ENCODE measurements at places on chromosomes 7 and 10.
A peak's percentile ranks its signal among the peaks of the same experiment; 100 is the strongest.

GRCh38 chr10:12473491-12473890 is 124.1 kb downstream of the CAMK1D start:
- DNase-seq, result no peak

DNA sequence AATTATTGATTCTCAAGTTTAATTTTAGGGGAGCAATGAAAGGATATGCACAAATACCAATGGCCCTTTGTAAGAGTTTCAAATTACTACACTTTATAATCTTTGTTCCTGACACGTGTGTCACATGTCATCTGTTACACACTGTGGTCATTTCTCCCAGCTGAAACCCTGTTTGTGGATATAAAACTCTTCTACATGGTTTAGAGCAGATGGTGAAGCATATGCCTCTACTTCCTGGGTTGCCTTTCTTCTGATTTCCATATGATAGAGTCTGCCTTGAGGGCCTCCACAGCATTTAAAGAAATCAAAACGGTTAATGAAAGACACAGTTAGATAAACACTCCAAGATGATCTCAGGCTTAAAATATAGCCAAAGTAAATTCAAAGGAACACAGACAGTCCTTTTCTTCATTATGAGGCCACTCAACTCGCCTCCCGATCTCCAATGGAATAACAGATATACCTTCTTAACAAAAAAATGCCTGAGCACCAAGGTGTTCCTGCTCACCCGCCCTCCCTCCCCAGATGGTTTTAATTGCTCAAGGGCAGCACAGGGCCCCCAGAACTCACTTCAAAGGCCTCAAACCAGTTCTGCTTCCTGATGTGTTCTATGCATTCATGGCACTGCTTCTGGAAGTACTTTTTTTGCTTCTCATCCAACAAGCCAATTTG is 75.0 kb downstream of the CPVL start:
- no peak for DNase-seq

- DNase-seq, result no peak
Observed at GRCh38 chr10:31352436-31353226, 33.6 kb downstream of the ZEB1 start.

DNA sequence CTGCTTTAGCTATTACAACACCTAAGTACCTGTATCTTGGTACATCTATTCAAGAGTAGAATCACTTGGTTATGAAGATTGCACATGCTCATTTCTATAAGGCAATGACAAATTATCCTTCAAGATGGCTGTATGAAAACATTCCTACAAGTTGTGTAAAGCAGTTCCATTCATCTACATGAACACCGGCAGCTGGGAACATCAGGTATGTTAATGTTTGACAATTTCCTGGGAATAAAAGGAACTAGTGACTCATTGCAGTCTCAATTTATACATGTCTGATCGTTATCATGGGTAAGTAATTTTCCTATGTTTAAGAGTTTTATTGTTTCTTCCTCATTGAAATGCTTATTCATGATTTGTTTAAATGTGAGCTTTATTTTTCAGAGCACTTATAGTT is 203.2 kb upstream of the SEMA3E start:
- no peak for DNase-seq

- DNase-seq, result no peak
Observed at GRCh38 chr10:3217853-3218252, 45.3 kb upstream of the PITRM1 start.

- no peak for DNase-seq
Observed at GRCh38 chr7:88040694-88041093, 106.6 kb downstream of the ADAM22 start.

GRCh38 chr10:30893208-30893607 is 138.5 kb downstream of the ZNF438 start:
- DNase-seq, result no peak

DNA sequence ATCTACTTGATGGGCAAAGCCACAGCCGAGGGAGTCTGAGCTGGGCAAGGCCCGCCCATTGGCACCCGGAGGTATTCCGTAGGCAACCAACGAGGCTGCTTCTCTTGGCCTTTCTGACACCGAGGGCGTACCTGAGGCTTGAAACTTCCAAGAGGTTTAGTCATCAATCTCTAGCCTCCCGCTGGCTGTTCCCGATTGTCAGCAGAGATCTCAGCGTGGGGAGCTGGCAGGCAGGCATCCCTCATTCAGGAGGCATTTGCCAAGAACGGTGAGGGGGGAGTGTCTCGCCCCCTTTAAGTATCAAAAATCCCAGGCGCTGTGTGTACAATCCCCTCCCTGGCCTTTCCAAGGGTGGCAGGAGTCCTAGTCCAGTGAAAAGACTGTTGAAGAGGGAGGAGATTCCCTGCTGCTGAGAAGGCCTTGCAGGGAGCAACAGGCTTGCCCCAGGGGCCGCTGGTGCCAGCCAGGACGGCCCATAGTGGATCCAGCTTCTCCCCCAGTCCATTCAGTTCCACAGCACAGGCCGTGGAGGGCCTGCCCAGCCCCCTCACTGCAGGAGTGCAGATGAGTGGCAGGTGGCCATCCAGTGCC is 39.7 kb downstream of the OAT start:
- no peak for DNase-seq

DNA sequence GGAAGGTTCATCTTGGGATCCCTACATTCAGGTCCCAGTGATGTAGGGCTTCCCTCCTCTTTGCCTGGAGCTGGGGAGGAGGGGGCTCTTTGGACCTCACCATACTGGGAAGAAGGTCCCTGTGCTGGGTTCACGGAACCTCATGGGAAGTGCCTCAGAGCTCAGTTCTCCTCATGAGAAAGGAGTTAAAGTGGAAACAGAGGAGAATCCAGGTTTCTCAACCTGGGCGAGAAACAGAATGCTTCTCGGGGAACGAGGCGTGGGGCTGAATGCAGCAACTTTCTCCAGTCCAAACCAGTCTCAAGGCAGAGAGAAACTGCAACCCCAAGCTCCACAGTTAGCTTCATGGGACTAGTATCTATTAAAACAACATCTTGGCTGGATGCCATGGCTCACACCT is 382.7 kb upstream of the FOXK1 start:
- DNase-seq, result no peak

- DNase-seq, result peak; percentile 34
Observed at GRCh38 chr7:36986948-36987724, 262.8 kb upstream of the AOAH start.

DNA sequence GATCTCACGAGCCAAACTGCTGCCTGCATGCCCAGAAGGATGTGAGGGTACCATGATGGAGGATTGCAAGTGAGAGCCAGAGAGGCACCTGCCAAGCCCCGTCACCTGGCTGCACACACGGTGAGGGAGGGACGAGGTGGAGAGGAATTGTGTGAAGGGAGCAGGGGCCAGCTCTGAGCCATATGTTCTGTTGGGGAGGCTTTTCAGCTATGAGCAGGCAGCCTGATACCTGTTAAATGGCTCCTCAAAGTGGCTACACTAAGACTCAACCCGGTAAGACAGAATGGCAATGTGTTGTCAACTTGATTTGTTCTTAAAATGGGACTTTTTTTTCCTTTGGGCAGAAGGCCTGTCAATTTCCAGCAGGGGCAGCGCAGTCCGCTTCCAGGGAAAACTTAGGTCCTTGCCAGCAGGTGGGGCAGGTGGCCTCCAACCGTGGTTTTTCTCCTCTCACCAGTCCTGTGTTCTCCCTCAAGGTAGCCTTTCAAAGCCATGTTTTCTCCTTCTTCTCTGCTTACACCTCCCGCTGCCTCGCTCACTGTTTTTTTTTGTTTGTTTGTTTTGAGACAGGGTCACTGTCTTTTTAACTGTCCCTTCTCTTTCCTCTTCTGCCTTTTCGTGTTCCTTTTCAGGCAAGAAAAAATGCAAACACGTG is 57.7 kb upstream of the ZNRF2 start:
- peak; percentile 42 for DNase-seq

- no peak for DNase-seq
Observed at GRCh38 chr7:103093429-103093828, 18.5 kb downstream of the ARMC10 start.

DNA sequence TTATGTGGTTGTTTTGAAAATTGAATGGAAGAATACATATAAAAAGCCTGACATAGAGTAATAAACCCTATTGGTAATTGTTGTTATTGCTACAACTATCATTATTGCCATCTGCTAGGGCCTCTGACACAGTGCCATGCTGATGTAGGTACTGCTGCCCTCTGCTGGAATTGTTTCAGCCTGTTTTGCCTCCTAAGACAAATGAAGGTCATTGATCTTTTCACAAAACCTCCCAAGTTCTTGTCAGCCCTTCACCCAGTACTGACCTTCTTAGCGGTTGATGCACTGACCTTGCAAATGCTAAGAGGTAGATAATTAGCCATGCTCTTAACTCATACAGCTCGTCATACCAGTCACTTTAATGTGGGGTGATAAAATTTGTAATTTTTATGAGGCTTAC is 975.2 kb downstream of the SORCS1 start:
- DNase-seq, result no peak

DNA sequence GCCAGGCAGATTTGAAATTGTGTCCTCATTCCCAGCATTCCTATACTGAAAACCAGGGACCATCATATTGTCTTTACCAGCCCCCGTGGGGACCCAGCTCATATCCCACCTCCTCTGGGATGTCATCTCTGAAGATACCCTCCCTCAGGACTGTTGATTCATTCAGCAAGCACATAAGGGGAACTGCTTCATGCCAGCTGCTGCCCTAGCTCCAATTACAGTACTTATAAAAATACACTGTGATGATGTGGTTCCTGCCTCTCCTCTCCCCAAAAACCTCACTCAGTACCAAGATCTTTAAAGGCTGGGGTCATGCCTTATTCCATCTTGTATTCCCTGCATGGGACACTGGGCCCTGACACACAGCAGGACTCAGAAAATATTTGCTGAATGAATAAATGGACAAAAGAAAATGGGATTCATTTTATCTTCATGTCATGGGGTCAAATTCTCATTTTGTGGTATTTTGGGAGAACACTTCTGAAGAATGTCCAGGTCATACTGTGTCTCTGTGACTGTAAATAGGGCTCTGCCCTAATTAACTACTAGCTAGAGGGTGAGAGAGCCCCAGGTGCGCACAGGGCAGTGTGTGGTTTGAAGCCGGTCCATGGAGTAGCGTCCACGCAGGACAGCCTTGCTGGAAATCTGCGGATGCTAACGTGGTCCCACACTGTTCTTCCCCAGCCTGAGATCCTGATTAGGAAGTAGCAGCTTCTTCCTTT is 29.0 kb upstream of the DAGLB start:
- DNase-seq, result no peak

DNA sequence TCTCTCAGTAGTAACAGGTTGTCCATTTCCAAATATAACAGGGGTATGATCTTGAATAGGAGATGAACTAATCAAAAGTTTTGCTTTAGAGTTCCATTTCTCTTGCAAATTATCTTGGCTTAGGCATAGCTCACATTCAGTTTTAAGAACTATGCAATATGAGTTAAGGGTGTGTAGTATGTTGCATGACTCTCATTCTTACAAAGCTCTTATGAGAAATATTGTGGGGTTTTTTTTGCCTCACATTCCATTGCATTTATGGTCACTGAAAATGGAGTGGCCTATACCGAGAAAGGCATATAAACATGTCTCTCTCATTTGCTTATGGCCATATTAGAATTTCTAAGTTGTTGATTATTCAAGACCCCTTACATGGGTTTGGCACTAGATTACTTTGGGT is 48.5 kb upstream of the LAMB1 start:
- no peak for DNase-seq

DNA sequence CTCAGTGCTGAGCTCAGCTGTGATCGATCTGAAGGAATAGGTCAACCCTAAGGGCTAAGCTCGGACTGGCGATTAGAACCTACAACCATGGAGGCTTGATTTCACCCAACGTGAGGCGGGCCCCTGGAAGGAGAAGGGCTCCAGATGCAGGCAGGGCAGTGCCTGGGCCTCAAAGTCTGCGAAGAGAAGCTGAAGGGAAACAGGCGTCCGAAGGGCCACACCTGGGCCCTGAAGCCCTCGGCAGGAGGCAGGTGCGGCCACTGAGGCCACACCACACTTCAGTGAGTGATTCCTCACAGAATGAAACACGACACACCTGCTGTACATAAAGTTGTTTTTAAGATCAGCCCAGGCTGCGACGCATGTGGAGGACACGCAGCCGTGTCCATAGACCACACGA is 198.7 kb downstream of the PTPRN2 start:
- no peak for DNase-seq

DNA sequence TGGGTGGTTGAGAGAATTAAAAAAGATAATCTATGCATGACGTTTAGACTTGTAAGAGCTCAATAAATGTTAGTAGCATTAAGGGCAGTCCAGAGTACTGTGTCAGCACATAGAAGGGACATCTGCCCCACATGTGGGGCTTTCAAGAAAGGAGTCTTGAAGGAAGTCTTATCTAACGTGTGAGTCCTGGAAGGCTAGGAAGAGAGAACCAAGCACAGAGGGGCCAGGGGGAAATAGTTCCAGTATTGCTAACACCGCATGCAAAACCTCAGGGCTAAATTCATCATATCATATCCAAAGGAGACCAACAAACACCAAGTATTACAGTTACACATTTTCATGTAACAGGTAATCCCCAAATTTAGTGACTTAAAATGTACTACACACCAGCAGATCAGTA is 122.7 kb downstream of the AOAH start:
- no peak for DNase-seq

DNA sequence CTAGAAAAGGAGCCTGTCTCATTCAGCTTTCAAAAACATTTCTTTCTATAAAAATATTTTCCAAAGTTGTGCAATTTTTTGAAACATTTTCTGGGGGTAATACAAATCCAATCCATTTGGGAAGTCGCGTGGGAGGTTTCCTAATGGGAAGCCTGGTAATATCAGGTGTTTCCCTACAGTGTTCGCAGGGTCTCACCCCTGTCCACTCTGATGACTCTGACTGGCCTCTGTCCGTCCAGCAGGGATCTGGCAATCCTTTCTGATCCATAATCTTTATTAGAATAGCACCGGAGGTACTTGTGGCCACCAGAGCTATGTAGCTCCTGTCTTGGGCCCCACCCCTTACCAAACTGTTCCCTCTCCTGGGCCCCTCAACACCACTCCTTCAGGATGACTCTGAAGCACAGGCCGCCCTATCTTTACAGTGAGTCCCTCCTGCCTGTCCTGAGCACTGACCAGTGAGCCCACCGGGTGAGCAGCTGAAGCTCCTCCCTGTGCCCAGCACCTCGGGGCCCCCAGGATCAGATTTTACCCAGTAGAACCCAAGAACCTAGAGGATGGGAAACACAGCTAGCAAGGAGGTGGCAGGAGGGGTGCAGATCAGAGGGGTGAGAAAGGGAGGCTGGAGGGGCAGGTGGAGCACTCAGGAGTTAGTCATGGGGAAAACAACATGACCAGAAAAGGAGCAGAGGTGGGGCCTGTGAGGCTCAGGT is 84.8 kb downstream of the PTPRE start:
- no peak for DNase-seq

GRCh38 chr7:155263051-155263450 is 34.6 kb upstream of the INSIG1 start:
- no peak for DNase-seq

- DNase-seq, result no peak
Observed at GRCh38 chr10:70866424-70866823, 21.9 kb downstream of the PCBD1 start.

GRCh38 chr7:70696201-70696754 is 435.7 kb upstream of the GALNT17 start:
- DNase-seq, result no peak

- no peak for DNase-seq
Observed at GRCh38 chr7:20963556-20964280, 177.0 kb upstream of the SP8 start.

Measured in SW 1271 (cell line).